ENCODE measurements at places on chromosomes 3 and 15. TPM values are rescaled to one million over a fixed set of nuclear protein-coding genes. Genes with fewer than 3 reads are reported as not detected.

DNA sequence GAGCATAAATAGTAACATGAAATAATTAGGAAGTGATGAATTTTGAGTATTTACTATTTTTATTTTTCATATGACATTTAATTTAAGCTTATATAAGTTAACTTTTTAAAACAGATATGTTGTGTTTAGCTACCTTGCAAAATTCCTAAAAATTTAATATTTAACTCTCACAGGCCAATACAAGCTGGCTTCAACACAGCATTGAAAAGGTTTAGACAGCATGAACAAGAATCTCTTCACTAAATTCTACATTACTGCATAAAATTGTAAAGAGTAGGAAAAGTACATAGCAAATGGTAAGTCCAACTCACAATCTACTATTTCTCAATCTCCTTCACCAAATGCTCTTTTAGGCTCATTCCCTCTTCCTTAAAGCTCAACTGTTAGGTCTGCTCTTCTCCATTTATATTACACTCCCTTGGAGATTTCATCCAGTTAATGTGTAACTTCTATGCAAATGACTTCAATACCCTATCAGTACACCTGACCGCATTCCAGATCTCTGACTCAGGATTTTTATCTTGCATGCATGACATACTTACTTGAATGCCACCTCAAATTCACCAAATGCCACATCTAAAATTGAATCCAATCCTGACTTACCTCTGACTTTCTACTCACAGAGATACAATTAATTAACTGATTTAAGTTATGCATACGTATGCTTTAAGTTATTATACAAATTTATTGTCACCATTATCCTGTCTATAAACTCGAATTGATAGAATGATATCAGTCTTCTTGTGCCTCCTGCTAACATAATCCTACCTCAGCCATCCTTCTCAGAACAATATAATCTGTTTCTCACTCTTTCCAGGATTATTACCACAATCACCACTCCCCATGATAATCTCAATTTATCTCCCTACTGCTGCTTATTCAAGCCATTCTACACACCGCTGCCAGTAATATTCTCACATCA is 127.0 kb downstream of the STAG1 start:
- no peak for DNase-seq

DNA sequence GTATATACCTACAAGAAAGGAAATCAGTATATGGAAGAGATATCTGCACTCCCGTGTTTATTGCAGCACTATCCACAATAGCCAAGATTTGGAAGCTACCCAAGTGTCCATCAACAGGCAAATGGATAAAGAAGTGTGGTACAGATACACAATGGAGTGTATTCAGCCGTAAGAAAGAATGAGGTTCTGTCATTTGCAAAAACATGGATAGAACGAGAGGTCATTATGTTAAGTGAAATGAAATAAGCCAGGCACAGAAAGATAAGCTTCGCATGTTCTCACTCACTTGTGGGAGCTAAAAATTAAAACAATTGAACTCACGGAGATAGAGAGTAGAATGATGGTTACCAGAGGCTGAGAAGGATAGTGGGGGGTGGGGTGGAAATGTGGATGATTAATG is 53.1 kb downstream of the FAM81A start:
- no peak for DNase-seq

GRCh38 chr15:51191766-51192165 is 97.1 kb upstream of the TNFAIP8L3 start:
- no peak for DNase-seq

DNA sequence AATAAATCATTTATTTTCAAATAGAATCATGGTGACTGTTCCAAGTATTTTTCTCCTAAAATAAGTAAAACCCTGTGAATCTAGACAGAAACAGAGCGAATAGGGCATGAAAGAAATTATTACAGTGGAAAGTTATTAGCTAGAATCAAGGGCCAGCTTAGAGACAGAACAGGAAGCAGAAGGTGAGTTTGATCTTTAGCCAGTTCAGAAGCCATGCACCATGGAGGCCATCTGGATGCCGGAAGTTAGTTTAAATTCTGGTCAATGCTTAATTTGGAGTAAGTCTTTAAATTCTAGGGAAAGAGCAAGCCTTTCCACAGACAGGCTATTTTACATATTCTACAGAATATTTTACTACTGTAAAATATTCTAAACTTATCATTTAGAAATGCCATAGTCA is 574.8 kb downstream of the CADM2 start:
- no peak for DNase-seq

The HGD gene
- total RNA-seq, result 45.1 TPM

DNA sequence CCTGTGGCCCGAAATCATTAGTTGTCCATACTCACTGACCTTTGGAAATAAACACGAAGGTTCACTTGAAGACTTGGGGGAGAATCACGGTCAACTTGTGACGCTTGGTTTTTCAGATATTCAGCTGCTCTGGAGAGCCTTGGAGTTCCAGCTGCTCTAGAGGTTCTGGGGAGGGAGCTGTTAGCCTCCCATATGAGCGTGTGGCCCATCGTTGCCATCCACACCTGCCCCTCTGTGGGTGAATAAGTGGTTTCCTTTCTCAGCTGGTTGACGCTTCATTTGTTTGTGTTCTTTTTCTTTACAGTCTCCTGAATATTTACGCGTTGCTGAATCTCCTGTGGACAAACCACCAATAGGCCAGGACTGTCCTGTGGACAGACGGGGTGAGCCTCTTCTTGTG is 35.6 kb downstream of the APBA2 start:
- DNase-seq, result no peak

The CIB2 gene
- total RNA-seq, result 1.2 TPM

The ADGRG7 gene
- not detected for total RNA-seq

- DNase-seq, result no peak
These were observed 411 bp upstream of the PPP2R3A start for GRCh38 chr3:135965129-135965505.

The ANKRD63 gene
- total RNA-seq, result not detected

- no peak for DNase-seq
These were observed 10.8 kb downstream of the PDCD10 start for GRCh38 chr3:167723872-167724271.

DNA sequence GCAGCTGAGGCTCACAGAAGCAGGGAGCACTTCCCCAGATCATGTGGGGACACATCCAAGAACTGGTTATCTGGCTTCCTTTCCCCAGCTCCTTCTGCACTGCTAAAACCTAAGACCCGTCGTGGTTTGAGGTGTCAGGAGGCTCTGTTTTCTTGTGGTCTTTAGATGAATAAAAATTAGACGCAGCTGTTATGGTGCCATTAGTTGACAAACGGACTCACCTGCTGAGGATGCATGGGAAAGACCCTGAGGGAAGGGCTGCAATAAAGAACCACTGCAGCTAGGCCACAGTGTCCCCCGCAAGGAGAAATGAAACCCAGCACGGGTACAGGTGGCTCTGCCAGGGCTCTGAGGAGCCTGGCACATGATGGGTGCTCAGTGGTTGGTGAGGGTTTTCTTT is 99.4 kb downstream of the IQSEC1 start:
- DNase-seq, result no peak

GRCh38 chr3:127419182-127419581 is 131.3 kb upstream of the PRR20G start:
- DNase-seq, result no peak

The CAMP gene
- total RNA-seq, result not detected

The MCTP2 gene
- total RNA-seq, result 48.3 TPM

GRCh38 chr3:42276141-42277132 is 10.5 kb upstream of the CCK start:
- DNase-seq, result no peak

The TJP1 gene
- total RNA-seq, result 168 TPM
